ENCODE measurements at places on chromosomes 2 and 18.

GRCh38 chr2:69704446-69704845 is 37.5 kb upstream of the ANXA4 start:
- DNase-seq = no peak

DNA sequence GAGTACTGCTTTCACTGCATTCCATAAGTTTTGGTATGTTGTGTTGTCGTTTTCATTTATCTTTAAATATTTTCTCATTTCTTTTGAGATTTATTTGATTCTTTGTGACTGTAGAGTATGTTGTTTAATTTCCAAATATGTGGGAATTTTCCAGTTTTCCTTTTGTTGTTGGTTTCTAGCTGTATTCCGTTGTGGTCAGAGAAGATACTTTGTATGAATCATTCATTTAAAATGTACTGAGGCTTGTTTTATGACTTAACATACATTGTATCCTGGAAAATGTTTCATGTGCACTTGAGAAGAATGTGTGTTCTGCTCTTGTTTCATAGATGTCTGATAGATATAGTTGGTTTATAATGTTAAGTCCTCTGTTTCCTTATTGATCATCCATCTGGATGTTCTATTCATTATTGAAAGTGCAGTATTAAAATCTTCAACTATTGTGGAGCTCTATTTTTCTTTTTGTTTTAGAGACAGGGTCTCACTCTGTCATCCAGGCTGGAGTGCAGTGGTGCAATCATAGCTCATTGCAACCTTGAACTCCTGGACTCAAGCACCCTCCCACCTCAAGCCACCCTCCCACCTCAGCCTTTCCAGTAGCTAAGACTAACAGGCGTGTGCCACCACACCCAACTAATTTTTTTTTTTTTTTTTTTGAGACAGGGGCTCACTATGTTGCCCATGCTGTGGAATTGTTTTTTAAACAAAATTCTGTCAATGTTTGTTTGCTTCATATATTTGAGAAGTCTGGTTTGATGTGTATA is 96.8 kb downstream of the TAF4B start:
- no peak for DNase-seq

DNA sequence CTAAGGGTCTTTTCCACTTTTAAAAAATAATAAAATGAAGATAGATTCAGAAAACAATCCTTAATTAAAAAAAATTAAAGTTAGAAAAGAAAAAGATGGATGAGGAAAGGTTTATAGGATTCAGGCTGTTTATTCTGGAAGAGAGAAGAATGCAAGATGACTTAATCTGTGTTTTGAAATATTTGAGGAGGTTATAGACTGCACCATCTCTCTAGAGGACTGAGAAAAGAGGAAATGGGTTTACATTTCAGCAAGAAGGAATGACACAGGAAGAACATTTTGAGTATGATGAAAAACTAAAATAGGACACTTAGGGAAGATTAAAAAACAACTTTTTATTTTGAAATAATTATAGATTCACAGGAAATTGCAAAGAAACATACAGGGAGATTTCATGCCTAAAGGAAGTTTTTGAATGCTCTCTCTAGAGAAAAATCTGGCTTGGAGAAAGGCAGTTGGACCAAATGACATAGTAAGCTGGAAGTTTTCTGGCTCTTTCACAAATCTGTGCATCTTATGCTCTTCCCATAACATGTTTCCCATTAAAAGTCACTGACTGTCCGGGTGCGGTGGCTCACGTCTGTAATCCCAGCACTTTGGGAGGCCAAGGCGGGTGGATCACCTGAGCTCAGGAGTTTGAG is 75.0 kb downstream of the CERS6 start:
- DNase-seq = no peak

- DNase-seq = no peak
These were observed 28.2 kb downstream of the GULP1 start for GRCh38 chr2:188319838-188320237.

- no peak for DNase-seq
These were observed 159.8 kb downstream of the ZNF385B start for GRCh38 chr2:179701524-179702110.
